H54 (cell line): ENCODE measurements at places on chromosomes 6 and 20.

- DNase-seq = no peak
Observed at GRCh38 chr6:108578595-108579327, 18.0 kb downstream of the FOXO3 start.

DNA sequence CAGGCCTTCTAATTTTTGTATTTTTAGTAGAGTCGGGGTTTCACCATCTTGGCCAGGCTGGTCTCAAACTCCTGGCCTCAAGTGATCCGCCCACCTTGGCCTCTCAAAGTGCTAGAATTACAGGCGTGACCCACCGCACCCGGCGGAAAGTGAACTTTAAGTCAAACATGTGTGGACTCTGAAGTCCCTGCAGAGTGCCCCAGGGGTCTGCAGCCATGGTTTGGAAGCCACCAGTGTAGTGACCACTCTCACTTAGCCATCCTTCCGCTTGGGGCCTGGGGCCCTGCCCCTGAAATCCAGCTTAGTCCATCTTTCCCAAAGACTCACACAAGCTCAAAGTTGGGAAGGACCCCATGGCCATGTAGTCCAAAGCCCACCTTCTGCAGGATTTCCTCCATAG lies 164.5 kb downstream of the GRM4 start:
- no peak for DNase-seq

GRCh38 chr6:128336436-128337095 lies 183.8 kb downstream of the PTPRK start:
- no peak for DNase-seq

DNA sequence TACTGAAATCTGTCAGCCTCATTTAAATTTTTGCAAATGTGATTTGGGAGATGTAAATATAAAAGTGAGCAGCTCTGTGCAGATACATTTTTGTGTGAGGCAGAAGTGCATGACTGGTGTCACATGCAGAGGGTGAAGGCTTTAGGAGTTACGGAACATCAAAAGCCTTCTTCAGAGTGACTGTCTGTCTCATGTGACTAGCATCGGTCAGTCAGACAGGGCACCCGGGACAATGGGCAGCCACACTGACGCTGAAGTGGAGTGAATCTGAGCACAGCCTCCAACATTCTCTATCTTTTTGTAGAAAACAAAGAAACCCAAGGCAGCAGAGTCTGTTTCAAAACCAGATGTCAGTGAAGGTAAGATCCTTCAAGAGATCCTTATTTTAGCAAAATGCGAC lies 7.9 kb upstream of the FAM209A start:
- no peak for DNase-seq

GRCh38 chr6:159023893-159024292 lies 20.9 kb downstream of the TAGAP start:
- DNase-seq = no peak

DNA sequence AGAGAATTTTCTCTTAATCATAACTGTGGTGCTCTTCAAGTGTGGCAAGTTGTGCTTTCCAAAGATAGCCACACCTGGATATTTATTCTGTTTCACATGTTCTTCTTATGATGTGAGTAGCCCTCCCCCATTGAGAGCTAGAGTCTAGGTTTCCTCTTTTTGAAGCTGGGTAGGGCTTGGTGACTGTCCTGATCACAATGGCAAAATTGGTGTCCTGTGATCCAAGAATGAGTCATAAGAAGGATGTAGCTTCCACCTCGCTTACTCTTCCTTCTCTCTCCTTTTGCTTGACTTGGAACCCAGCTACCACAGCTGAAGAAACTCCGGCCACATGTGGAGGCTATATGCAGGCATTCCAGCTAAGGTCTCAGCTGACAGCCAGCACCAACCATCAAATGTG lies 7.4 kb upstream of the IGF2R start:
- DNase-seq = no peak

DNA sequence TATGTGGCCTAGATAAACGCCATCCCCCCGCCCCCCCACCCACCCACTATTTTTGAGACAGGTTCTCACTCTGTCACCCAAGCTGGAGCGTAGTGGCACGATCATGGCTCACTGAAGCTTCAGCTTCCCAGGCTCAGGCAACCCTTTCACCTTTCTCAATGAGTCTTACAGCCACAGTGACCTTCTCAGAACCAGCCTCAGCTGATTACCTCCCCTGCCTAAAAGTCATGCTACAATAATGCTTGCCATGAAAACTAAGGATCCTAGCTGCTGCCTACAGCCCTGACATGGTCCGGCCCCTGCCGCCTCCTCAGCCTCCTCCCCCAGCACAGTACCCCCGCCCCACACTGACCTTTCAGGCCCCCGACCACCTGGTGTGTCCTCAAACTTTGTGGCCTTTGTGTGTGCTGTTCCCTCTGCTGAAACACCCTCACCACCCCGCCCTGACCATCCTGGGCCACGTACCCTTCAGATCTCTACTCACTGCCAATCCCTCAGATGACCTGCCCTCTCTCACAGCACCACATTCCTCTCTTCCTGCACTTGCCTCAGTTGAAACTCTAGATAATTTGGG lies 31.3 kb downstream of the PNPLA1 start:
- no peak for DNase-seq

- no peak for DNase-seq
Observed at GRCh38 chr6:160035693-160036330, 66.9 kb downstream of the IGF2R start.

DNA sequence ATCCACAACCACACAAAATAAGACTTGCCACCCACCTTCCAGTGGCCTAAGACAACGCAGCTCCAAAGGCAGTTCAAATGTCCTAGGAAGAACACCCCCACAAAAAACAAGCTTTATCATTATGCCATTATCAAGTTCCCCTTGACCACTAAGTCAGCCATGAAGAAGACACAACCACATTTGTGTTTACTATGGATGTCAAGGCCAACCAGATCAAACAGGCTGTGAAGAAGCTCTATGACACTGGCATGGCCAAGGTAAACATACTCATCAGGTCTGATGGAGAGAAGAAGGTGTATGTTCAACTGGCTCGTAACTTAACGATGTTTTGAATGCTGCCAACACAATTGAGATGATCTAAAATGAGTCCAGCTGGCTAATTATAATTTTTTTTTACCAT lies 26.1 kb downstream of the SEC63 start:
- no peak for DNase-seq

DNA sequence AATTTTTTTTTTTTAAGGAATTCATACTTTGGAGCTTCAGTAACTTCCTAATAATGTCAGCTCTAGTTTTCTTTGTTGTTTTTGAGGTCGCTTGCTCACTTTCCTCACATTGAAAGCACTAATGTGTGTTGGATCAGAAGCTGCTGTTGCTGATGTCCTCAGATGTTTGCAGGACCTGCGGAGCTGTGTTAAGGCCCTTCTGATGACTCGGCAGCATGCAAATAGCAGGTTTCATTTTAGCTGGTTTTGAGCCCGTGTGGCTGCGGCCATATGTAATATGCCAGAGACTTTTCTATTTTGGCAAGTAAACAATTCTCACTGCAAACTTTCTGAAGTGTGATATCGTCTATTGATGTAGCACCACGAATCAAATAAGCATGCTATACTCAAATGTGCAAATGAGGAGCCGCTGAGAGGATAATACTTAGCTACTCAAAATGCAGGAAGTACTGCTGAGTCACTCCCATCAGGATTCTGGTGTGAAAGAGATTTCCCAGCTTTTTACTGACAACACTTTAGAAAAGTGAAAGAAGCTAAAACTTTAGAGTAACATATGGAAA lies 187.8 kb downstream of the SASH1 start:
- peak; percentile 21 for DNase-seq

- no peak for DNase-seq
Observed at GRCh38 chr6:37480951-37481534, 18.6 kb downstream of the CCDC167 start.

GRCh38 chr6:148463671-148464070 lies 121.0 kb downstream of the SASH1 start:
- DNase-seq = no peak

DNA sequence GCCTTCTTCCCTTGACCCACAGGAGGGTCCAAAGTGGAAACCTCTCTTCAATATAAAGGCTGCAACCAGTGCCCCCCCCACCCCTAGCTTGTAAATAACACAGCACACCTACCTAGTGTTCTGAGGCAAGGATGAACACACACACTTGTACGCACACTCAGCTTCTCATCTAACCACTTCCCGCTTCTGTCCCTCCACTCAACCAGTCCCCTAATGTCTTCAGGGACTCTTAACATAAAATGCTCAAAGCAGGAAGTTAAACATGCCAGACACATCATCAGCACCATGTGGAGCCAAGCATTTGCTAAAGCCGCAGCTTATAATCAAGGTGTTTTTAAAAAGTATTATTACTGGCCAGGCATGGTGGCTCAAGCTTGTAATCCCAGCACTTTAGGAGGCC lies 35.3 kb downstream of the FOXQ1 start:
- no peak for DNase-seq

GRCh38 chr20:59765599-59766177 lies 161.3 kb downstream of the PHACTR3 start:
- no peak for DNase-seq

GRCh38 chr6:110295451-110296165 lies 62.5 kb downstream of the METTL24 start:
- DNase-seq = no peak

DNA sequence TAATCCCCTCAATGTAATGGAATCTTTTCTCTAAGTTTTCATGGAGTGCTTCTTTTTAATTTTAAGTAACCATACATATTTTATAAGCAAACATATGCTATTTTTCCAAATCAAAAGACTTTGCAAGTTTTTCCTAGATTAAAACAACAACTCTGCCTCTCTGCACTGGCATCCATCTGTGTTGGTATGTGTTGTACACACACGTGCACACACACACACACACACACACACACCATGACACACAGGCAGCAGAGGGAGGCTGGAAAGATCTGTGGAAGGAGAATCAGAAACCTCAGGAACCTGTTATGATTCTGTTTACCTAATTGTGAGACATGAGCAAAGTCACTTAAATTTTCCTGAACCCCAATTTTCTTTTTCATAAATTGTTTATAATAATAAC lies 295.0 kb upstream of the PRDM1 start:
- DNase-seq = no peak

DNA sequence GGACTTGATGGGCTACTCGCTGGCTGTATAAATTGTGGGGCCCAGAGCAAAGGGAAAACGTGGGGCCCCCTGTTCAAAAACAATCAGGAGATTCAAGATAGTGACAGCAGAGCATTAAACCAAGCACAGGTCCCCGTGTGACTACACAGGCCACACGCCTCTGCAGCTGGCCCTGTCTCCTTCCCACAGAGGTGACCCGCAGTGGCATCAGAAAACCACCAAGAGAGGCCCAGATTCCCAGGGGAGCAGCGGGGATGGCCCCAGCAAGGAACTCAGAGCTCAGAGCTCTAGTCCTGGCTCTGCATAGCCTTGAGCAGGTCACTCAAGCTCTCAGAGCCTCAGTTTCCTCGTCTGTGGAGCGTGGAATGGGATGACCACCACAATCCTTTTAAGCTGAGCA lies 57.6 kb downstream of the CPNE5 start:
- no peak for DNase-seq

DNA sequence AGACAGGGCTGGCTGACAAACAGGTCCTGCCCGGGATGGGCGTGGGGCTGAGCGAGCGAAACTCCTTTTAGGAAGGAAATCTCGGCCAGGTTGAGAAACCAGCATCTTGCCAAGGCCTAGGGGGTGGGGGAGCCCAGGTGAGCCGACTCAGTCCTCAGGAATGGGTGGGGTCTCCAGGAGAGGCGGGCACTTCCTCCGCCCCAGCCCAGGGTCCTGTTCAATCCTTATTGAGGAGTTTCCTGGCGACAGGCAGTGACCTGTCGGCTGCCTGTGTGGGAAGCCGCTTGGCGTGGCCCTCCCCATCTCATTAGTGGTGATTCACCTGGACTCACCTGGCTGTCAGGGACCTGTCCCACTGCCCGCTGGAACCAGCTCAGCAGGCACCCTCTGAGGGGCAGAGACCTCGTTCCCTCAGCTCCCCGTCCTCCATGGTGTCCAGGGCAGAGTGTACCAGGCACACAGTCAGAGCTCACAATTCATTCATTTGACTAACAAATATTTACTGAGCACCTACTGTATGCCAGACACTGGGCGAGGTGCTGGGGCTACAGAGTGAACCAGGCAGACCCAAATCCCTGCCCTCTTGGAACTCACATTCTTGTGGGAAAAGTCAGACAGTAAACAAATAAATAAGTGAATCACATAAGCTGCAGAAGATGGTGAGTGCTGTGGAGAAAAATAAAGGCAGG lies 51.1 kb downstream of the FGD2 start:
- DNase-seq = no peak

- no peak for DNase-seq
Observed at GRCh38 chr6:169445227-169445626, 191.6 kb upstream of the THBS2 start.

GRCh38 chr6:20447581-20448132 lies 46.0 kb downstream of the E2F3 start:
- DNase-seq = no peak

GRCh38 chr6:43972179-43972912 lies 154.9 kb downstream of the MRPL14 start:
- no peak for DNase-seq

DNA sequence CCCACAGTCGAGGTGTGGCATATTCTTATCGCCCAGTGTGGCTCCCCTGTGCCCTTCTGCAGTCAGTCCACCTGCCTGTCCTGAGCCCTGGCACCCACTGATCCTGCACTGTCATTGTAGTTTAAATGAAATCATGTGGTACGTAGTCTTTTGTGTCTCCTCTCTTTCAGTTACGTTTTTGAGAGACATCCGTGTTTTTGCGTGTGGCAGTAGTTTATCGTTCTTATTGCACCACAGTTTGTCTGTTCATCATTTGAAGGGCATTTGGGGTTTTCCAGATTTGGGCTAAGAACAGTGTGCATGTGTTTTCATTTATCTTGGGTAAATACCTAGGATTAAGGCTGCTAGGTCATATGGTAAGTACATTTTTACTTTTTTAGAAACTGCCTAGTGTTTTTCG lies 49.3 kb downstream of the SPATA2 start:
- DNase-seq = no peak

DNA sequence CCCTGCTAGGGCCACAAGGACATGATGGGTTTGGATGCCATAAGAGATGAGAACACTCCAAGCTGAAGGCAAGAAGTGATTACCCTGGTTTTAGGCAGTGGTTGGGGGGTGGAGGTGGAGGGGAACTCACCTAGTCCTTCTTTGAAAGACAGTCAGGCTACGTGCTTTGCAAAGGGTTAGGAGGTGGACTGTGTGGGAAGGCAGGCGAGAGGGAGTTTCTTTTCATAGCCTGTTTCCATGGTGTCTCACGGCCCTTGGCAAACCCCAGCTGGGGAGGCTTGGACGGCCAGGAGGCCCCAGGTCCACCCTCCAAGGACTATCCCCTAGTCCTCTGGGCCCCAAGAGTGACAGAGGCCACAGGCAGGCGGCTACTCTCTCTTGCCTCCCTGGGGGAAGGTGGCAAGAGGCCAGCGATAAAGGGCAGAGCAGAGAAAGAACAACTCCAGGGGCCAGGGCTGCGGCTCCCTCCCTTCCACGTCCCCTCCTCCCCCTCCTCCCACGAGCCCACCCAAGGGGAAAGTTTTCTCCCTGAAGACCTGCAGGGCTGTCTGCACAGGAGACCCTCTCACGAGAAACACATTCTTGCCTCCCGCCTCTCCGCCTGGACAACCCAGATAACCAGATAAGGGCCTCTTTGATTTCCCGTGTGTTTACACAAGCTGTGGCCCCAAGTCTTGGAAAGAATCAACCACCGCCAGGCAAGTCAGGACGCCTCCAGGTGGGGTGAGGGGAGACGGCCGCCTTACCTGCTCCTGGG lies 74.4 kb downstream of the NOL4L start:
- no peak for DNase-seq
